ENCODE measurements at places on chromosomes 12 and 14.

DNA sequence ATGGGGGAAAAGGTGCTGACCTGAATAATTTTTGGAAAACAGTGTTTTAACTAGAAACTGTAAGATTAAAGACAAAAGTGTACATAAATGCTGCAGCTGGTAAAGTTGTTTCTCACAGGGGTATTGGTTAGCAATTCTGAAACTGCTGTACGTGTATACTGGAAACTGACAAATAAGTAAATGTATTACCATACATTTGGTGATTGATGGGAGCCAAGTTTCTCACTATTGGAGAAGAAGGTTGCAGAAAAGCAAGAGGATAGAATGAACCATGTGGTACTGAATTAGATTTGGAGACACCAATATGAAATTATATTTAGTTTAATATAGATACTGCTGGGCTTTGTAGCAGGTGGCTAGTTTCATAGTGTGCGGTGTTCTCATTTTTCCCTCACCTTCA lies 19.6 kb upstream of the FBXO33 start:
- no peak for DNase-seq

GRCh38 chr14:104684449-104684821 lies 5.0 kb upstream of the INF2 start:
- DNase-seq = no peak

DNA sequence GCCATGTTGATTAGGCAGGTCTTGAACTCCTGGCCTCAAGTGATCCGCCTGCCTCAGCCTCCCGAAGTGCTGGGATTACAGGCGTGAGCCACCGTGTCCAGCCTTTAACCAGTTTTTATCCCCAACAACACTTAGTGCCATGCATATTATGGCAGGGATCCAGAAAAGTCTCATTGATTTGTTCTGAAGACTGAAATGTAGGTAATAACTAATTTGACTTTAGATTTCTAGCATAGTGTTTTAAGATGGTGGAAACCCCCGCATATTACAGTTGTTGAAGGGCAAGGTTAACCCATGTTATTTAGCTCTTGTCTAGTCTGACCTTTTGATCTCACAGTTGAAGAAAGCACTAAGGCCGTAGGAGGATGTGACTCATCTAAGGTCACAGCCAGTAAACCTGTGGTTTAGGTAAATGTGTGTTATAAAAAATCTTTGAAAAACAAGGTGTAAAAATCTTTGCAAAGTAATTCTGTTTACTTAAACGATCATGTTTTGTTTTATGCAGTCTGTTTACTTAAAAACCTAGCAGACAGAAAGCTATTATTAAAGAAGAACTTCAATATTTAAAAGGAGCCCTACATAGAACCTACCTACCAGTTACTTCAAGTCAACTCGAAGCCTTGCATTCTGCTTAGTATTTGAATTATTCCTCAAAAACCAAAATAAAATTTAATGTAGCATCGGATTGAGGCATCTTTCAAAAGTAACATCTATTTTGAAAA lies 24.8 kb downstream of the BICDL1 start:
- peak; percentile 36 for DNase-seq

GRCh38 chr14:80100681-80101080 lies 110.6 kb downstream of the DIO2 start:
- no peak for DNase-seq

GRCh38 chr12:4283512-4284255 lies 10.1 kb downstream of the CCND2 start:
- DNase-seq = no peak

GRCh38 chr14:63949696-63950095 lies 96.9 kb downstream of the SYNE2 start:
- no peak for DNase-seq

DNA sequence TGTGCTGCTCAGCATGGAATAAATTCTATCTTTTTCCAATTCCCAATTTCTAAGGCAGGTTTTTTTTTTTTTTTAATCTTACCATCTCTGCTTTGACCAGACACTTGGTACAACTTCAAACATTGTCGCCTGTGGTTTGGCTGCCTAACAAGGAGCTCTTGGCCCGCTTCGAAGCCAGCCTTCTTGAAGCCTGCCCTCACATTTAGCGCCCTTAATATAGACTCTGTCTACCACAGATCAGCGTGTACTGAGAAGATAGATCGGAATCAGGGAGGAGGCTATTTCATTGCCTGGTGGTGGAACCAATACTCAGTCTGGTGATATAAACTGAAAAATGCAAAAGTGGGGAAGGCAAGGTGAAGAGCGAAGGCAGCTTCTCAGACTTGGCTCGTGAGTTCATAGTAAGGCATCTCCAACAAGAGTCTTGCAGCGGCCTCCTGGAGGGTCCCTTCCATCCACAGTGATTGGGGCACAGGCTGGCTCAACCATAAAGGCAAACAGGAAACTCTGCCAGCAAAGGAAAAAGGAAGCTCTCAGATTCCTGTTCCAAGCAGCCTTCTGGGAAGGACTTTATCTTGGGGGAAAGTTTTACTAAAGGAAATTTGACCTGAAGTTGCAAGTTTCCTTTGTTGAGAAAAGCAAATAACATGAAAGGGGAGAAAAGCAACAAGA lies 103.2 kb upstream of the BCL2L14 start:
- DNase-seq = no peak

- no peak for DNase-seq
Observed at GRCh38 chr12:122389677-122390076, 32.8 kb downstream of the CLIP1 start.

GRCh38 chr14:52876311-52876710 lies 74.5 kb downstream of the FERMT2 start:
- no peak for DNase-seq

DNA sequence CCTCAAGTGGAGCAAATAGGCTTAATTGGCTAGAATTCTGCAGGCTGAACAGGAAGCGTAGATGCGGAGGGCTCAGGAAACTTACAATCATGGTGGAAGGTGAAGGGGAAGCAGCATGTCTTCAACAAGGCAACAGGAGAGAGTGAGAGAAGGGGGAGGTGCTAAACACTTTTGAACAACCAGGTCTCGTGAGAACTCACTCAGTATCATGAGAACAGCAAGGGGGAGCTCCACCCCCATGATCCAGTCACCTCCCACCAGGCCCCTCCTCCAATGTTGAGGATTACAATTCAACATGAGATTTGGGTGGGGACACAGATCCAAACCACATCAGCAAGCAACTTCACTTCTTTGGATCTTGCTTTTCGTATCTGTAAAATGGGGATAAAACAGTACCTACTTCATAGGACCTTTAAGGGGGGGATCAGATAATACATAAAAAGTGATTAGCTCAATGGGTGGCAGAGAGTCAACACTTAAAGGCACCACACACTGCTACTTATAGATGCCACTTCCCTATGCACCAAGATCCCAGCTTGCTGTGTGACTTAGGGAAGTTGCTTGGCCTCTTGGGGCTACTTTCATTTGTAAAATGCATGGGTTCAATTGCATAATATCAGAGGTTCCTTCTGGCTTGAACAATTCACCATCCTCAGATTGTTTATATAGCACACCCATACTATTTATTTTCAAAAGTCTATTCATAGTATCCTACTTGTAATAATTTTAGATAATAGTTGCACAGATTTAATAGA lies 184.8 kb upstream of the RPH3A start:
- DNase-seq = no peak

DNA sequence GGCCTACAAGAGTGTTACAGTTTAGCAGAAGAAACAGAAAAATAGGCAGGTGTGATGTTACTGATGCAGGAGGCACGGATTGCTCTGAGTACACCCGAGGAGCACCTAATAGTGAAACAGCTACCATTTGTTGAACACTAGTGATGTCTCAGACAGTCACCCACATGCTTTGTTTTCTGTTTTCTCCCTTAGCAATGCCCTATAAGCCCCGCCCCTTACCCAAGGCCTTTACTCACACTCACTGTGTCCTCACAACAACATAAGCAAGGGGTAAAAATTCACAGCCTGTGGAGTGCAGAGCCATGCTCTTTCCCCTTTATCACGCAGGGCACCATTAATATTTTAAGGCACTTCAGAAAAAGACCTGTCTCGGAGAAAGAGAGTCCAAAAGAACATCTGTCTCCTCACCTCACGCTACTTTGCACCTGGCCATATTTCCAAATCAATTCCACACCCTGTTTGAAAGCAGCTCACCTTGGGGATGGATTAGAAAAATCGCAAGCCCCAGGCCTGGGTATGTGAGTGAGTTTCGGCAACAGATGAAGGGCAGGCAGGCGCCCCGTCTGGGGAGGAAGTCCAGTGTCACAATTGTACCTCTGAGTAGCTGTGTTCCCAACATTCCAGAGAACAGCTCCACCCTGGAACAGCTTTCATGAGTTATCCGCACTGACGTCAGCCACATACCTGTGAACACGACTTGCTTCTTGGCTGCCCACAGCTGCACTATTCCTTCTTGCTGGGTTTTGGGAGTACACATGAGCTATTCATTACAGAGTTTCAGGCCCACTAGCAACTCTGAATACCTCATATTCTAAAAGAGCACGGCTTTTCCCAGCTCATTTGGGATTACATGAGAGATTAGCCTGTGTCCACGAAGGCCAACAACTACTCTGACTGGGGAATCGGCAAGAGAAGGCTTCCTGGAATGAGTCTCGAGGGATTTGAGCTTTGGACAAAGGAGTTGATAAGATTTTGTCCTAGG lies 26.0 kb downstream of the MAPK1IP1L start:
- no peak for DNase-seq

DNA sequence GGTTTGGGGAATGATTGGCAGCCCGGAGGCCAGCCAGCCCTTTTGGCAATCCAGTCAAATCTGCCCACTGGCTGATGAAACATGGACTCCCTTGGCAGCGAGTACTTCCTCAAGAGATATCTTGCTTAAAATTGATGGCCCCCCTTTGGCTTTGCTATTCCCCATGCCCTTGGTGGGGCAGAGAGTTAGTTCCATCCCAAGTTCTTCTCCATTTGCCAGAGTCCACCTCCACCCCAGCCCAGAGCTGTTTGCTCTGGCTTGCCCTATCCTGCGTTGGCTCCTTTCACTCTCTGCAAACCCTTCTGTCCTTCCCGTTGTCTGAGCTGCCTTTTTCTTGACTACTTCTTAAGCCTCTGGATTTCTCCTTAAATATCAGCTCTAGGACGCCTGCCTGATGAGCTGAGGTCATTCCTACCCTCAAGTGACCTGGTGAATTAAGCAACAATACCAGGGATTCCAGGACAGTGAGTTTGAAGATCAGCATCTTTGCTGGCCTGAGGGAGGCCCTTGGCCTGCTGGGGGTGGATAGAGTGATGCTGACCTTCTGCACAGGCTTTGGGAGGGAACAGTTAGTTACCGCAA lies 212.0 kb downstream of the CACNA1C start:
- DNase-seq = no peak

- DNase-seq = no peak
Observed at GRCh38 chr14:45038256-45038655, 45.7 kb upstream of the PRPF39 start.

DNA sequence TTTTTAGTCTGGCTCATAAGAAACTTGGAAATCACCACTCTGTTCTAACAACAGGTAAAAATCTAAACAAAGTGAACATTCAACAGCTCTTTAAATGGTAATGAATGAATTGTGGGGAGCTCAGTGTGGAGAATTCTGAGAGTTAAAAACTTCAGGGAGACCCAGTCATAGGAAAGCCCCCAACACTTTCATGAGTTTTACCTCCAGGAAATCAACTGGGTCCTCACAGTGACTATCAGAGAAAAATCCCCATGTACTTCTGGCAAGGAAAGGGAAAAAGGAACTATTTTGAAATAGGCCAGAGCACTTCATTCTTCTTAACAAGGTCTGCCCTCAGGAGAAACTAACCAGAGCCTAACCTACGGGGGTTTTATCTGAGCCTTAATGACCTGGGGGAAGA lies 134.7 kb downstream of the CMAS start:
- DNase-seq = no peak

- DNase-seq = no peak
Observed at GRCh38 chr12:96907671-96908422, 790 bp downstream of the NEDD1 start.

GRCh38 chr12:131357920-131358319 lies 353.0 kb upstream of the SFSWAP start:
- DNase-seq = no peak

DNA sequence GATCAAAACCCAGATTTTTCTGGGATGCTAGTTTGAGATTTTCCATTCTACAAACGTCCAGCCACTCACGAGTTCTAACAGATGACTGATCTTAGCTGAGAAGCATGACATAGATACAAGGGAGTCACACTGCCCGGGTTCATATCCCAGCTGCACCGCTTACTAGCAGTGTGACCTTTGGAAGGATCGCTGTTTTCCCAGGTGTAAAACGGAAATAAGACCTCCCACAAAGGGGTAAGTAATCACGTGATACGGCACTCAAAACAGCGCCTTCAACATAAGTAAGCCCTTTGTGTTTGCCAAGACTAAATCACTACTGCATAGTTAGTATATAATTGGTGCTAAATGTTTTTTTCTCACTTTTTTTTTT lies 624 bp upstream of the PWP1 start:
- no peak for DNase-seq

DNA sequence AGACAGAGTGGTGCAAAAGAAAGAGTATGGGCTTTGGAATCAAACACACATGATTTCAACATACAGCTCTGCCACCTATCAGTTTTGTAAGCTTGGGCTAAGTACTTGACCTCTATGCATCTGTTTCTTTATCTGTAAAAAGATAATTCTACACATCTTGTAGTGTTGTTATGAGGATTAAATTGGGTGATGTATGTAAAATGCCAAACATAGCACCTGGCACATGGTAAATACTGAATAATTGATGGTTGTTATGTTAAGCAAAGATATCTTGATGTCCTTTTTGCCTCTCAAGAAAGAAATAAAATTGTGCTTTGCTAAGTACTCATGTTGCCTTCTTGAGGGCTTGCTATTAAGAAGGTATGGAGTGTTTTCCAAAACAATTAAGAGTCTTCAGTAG lies 2.3 kb upstream of the CSRP2 start:
- no peak for DNase-seq

DNA sequence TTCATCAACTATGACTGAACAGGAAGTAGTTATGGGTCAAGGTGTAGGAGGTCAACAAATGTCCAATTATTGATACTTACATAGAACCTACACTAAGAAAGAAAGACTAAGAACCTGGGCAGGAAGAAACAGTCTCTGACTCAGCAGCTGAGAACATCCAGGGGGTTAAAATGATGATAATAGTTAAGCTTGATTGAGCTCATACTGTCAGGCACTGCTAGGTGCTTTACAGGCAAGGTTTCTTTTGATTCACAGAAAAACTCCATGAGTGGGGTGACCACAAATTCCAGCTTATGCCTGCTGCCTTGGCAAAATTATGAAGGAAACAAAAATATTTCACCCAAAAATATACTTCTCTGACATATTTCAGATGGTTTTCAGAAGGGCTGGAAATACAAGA lies 75.0 kb downstream of the ACADS start:
- no peak for DNase-seq

GRCh38 chr12:106632797-106633450 lies 50.1 kb downstream of the RFX4 start:
- no peak for DNase-seq

GRCh38 chr12:64889434-64890216 lies 65.2 kb downstream of the TBC1D30 start:
- DNase-seq = no peak

- DNase-seq = no peak
Observed at GRCh38 chr12:25764409-25764808, 194.1 kb upstream of the RASSF8 start.

- peak; percentile 53 for DNase-seq
Observed at GRCh38 chr12:123075646-123076171, 75.2 kb downstream of the PITPNM2 start.

All from stimulated activated CD4-positive, alpha-beta T cell treated with anti-CD3 and anti-CD28 coated beads, TNF-alpha, amount 100 ng/mL, for 1 hour (primary cell).